Esophagus mucosa (tissue), 1 donor: ENCODE measurements at places on chromosomes 4 and X. TPM values are rescaled to one million over a fixed set of nuclear protein-coding genes. Genes with fewer than 3 reads are reported as not detected.

- ATAC-seq, result no peak
Observed at GRCh38 chr4:46931981-46932380, 22.9 kb upstream of the COX7B2 start.

HTR2C gene
- total RNA-seq, result not detected

GRCh38 chr4:7101692-7102515 is 34.0 kb upstream of the GRPEL1 start:
- peak; percentile 71 for ATAC-seq

DNA sequence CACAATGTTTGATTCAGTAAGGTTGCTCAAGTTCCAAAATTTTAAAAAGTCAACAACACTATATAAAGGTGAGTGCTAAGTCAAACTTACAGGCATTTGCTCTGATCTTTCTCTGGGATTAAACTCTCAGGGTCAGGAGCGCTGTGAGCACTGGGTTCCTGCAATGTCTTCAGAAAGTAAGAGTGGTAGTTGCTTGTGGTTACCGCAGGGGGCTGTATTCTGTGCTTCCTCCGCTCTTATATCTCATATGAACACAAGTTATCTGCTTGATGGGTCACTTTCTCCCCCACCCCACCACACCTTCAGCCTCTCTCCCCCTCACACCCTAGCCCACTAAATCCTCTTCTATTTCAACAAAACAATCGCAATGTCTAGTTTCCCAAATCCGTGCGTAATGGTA is 116.4 kb upstream of the IGSF1 start:
- ATAC-seq, result no peak

GRCh38 chrX:68462653-68463052 is 29.4 kb upstream of the OPHN1 start:
- ATAC-seq, result no peak

DNA sequence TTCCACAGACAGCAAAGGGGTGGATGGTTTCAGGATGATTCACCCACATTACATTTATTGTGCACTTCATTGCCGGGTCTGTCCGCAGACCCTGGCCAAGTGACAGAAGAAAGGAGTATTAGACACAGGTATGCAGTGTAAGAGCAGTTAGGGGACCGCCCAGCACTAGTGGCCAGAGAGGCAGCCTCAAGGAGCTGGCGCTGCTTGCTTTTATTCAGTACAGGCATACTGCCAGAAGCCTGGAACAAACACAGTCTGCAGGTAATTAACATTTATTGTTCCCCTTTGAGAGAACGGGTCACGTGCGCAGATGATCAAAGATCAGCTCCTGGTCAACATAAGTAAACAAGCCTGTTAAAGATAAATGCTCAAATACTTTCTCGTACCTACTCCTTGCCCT is 1639.0 kb upstream of the IGFBP7 start:
- ATAC-seq, result no peak
